Stimulated activated CD8-positive, alpha-beta memory T cell treated with anti-CD3 and anti-CD28 coated beads, Interleukin-15, amount 100 ng/mL, for 24 hours (primary cell): ENCODE measurements at places on chromosomes 1 and 21.

DNA sequence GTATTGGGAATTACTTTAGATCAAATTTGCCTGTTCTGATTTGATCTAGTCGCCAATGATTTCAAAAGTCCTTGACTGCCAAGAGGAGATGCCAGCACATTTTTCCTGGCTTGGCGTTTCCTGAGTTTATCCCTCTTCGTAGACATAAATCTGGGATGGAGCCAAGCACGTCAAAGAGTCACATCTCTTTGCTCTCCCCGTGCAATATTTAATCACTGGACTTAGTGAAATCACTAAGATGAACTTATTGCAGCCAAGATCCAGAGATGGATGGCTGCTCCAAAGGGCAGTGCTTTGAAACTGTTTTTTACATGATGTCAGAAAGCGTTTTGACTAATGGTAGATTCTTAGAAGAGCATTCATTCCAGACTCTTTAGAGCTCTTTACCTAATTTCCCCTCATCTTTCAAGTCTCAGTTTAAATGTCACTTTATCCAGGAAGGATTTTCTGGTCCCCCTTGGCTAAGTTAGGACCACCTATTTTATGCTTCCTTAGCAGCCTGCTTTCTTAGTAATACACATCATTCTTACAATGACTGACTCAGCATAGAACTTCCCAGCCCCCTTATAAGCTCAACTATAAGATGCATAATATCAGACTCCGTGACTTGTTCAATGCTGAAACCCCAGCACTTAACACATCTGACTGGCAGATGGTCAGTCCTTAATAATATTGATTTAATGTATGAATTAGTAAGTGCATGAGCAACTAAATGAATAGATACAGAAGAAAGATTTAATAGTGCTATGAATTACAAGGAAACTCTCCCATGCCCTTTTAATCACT, 94.4 kb upstream of the GREM2 start:
- no peak for DNase-seq

- DNase-seq: no peak
Observed at GRCh38 chr1:174953285-174954072, 46.3 kb upstream of the CACYBP start.

GRCh38 chr1:172482044-172482443, 38.2 kb upstream of the PIGC start:
- DNase-seq: no peak

DNA sequence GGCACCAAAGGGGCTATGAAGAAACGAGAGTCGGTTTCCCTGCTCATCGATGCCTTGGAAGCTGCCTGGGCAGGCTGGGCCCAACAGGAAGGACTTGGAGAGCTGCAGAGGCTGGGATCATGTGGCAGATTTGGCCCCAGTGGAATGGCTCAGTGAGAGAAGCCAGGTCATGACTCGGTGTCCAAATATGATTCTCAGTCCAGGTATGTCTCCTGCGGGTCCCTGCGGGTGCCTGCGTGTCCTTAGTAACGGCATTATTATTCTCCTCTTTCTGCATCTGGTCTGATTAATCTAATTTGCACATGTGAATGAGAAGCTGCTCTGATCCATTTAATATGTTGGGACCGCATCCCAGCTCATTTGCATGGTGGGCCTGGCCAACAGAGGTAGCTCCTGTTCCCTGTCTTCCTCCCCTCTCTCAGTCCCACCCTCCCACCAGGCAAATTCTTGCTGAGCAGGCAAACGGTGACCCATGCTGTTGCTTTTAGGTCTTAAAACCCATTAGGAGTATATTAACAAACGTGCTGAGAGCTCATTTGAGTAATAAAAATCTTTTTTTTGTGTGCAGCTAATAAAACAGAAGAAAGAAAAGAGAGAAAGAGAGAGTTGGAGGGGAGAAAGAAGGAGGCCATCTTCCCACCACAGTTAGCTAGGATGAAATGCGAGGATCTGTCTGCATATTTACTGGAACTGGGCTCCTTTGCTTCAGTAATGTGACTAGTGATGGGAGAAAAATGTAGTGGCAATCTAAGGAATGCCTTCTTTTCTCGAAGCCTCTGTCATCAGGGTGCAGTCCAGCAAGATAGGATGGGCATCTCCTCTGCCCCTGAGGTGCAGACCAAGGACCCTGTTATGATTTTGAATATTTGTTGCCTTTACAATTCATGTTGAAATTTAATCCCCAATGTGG, 133.5 kb downstream of the HMGB4 start:
- no peak for DNase-seq

GRCh38 chr21:39564200-39564599, 48.5 kb upstream of the B3GALT5 start:
- no peak for DNase-seq

- DNase-seq: no peak
Observed at GRCh38 chr1:98323906-98324358, 337.6 kb upstream of the SNX7 start.

- DNase-seq: no peak
Observed at GRCh38 chr1:83067954-83068353, 931.0 kb downstream of the TTLL7 start.

- no peak for DNase-seq
Observed at GRCh38 chr1:165456861-165457260, 11.9 kb upstream of the RXRG start.

DNA sequence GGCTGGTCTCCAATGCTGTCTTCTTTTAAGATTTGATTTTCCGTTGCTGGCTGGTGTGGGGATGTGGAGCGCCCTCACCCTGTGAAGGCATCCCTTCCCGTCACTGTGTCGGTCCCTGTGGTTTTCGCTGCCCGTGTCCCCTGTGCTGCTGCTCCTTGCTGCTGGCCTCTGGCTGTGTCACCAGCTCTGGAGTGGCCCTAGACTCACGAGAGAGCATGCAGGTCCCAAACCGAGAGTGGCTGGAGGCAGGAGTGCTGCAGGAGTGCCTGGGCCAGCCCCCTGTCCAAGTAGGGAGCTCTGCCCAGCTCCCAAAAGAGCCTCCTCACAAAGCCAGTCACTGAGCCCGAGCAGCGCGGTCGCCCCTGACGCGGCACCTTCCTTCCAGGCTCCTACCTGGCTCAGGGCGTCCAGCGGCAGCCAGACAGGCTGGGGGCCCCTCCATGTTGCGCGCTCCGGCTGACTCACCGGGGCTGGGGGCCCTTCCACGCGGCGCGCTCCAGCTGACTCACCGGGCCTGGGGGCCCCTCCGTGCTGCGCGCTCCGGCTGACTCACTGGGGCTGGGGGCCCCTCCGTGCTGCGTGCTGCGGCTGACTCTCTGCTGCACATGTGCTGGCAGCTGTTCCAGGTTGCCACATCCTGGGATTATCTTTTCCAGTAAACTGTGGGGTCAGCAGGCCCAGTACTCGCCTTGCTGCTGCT, 106.7 kb upstream of the COL6A1 start:
- no peak for DNase-seq

GRCh38 chr1:199167460-199167859, 528.6 kb downstream of the PTPRC start:
- no peak for DNase-seq

- no peak for DNase-seq
Observed at GRCh38 chr1:20037877-20038276, 32.1 kb upstream of the PLA2G5 start.

DNA sequence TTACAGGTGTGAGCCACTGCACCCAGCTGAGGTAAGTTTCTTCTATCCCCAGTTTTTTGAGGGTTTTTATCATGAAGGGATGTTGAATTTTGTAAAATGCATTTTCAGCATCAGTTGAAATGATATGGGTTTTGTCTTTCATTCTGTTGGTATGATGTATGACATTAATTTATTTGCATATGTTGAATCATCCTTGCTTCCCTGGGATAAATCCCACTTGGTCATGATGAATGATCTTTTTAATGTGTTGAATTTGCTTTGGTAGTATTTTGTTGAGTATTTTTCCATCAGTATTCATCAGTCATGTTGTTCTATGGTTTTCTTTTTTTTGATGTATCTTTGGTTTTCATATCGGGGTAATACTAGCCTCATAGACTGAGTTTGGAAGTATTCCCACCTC, 141.0 kb downstream of the RPS6KC1 start:
- DNase-seq: no peak

DNA sequence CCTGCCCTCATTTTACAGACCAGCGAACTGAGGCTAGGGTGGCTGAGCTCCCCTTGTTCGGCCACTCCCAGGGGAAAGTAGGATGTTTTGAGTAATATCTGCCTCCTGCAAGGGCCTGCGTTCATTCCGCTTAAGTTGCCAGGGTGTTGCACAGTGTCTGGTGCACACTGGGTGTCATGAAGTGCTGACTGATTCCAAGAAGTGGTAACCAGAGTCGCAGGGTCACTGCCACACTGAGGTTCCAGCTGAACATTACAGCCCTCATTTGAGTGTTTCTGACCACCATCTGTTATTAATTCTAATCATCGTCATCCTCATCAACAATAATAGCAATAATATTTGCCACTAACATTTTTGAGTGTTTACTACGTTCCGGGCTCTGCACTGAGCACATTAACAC, 250.6 kb downstream of the KAZN start:
- no peak for DNase-seq

DNA sequence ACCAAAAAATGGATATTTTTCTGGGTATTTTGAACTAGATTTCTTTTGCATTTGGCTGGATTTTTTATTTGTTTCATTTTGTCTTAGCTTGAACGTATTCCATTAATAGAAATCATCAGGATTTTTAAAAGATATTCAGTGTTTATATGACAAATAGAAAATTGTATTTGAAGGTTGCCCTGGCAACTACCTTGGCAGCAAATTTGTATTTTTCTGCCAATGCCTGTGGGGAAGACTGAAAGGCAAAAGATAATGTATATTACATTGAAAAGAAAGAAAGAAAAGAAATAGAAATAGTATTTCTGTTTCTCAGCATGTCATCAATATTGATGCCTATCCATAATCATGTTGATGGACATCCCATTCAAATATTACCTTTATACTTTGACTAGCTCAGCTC, 16.8 kb downstream of the VCAM1 start:
- no peak for DNase-seq

GRCh38 chr1:197954718-197955418, 37.7 kb downstream of the LHX9 start:
- no peak for DNase-seq

- DNase-seq: no peak
Observed at GRCh38 chr1:209648346-209648745, 3.9 kb downstream of the LAMB3 start.

GRCh38 chr1:237873487-237874211, 17.1 kb downstream of the ZP4 start:
- DNase-seq: no peak

GRCh38 chr1:172431721-172432192, 11.3 kb downstream of the C1orf105 start:
- DNase-seq: no peak

GRCh38 chr1:150708595-150708994, 11.6 kb upstream of the GOLPH3L start:
- no peak for DNase-seq

- DNase-seq: no peak
Observed at GRCh38 chr1:80632284-80632683, 1168.5 kb upstream of the ADGRL2 start.

- no peak for DNase-seq
Observed at GRCh38 chr21:35256468-35256988, 207.4 kb upstream of the RUNX1 start.

GRCh38 chr1:179632868-179633267, 41.2 kb downstream of the TDRD5 start:
- DNase-seq: no peak

- DNase-seq: no peak
Observed at GRCh38 chr1:225652729-225653462, at the start of gene ENAH. Gene ENAH, minus strand, starts transcription at chr1:225653123. Its CDS starts 433 bp downstream, at chr1:225652690.

DNA sequence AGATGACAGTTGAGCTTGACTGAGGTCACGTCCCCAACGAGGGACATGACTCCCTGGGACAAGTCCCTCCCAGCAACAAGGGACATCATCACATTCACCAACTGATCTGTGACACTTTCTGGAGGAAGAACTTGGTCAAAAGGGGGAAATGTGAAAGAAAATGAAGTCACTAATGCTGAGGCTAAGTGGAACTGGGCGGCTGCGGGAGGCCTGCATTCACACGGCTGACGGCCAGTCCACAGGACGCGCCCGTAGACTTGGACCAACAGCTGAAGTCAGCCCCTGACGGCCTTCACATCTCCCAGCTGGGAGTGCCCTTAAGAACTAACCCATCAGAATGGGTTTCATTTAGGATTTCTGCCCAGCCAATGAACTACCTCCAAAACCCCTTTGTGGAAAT, 26.6 kb downstream of the POFUT2 start:
- no peak for DNase-seq

- no peak for DNase-seq
Observed at GRCh38 chr21:28971171-28971570, 21.5 kb downstream of the LTN1 start.

DNA sequence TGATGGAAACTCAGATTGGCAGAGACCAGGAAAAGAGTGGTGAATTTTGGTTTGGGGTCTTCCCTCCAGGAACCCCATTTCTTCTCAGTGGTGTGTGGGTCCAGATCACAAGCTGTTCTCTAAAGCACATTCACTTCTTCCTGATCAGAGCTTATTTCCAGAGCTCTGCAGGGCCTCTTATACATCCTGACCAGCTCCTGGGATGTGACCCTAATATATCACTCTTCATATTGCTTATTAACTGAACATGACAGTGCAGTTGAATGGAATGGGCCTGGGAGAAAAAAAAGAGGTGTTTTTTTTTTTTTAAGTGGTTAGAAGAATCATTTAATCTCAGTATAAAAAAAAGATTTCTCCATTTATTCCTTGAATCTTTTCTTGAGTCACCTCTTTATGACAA, 29.6 kb upstream of the DNM3 start:
- no peak for DNase-seq

- no peak for DNase-seq
Observed at GRCh38 chr21:36821032-36821299, 122.1 kb downstream of the SIM2 start.

DNA sequence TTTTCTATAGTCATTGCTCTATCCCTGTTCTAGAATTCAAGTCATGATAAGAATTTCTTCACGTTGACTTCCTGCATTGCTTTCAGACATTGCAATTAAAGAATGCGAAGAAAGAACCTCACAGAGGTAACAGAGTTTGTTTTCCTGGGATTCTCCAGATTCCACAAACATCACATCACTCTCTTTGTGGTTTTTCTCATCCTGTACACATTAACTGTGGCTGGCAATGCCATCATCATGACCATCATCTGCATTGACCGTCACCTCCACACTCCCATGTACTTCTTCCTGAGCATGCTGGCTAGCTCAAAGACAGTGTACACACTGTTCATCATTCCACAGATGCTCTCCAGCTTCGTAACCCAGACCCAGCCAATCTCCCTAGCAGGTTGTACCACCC, 10.6 kb downstream of the APCS start:
- no peak for DNase-seq

DNA sequence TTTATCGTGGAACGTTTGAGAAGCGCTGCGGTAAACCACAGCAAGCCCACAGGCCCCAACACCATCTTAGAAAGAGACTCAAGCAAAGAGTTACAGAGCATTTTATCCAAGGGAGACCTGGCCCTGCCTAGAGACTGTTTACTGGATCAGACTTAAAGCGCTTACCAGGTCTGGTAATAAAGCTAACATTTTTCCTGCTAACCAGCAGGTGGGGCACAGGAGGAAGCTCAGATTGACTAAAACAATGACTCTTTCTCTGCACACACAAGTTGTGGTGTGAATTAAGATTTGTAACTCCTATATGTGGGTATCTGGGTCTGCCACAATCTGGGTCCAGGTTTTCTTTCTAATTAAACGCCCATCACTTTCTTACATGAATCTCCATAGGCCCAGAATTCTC, 136.5 kb upstream of the ETS2 start:
- no peak for DNase-seq
